ENCODE measurements at places on chromosomes 1 and 21. TPM values are rescaled to one million over a fixed set of nuclear protein-coding genes. Genes with fewer than 3 reads are reported as not detected.

The RBBP5 gene
- 16.9 TPM for total RNA-seq

DNA sequence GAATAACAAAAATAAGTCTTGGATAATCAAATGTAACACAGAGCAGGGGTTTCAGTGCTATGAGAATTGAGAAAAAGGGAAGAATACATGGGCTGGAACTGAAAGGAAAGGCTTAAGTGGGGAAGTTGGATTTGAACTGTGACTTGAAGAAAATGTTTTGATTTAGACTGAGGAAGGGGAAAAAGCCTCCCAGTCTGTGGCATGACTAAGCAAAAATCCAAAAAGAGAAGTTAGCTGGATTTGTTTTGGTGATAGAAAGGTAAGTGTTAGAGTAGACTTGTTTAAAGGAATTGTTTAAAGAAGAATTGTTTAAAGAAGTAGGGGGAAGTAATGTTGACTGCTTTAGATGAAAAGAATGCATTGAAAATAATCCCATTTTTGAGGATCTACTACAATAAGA, 46.0 kb downstream of the KCNK2 start:
- DNase-seq = no peak

The OR2AK2 gene
- not detected for total RNA-seq

DNA sequence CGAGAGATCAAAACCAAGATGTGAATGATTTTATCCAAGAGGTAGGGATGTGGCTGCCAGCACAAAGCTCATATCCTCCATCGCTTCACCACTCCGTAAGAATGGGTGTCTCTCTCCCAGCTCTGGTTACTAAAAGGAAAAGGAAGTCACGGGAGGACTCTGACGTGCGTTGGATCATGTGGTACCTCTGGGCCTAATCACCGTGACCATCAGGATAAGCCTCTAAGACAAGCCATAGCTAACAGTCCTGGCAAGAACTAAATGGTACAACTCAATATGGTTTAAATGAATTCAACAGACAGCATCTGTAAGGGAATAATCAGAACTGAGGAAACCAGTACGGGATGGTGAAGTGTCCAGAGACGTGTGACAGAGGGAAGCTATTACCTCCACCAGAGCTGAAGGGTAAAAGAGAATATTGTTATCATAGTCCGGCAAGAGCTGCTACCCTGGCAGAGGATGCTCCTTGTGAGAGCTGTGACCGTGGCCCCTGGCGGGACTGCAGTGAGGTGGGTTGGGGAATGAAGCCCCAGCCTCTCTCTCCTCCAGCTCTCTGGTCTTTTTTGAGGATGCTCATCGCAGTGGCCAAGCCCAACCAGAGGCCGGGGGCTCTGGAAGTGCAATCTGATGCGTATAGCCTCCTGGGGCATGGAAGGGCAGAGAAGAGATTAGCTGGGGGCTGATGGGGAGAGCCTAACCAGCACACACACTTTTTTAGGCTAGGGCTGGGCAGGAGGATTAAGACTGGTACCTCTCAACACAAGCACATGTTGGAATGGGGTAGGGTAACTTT, 54.2 kb downstream of the KIAA1614 start:
- no peak for DNase-seq

GRCh38 chr1:54842206-54842915, 41.2 kb upstream of the TTC22 start:
- no peak for DNase-seq

The FCRL4 gene
- total RNA-seq = not detected

- DNase-seq = peak; percentile 69
Observed at GRCh38 chr1:154405747-154406571, 816 bp downstream of the IL6R start.
